Activated effector memory CD4-positive, alpha-beta T cell treated with Interleukin-2 at 50 U/mL for 16 hours (primary cell): ENCODE measurements at places on chromosomes 16 and 17.

DNA sequence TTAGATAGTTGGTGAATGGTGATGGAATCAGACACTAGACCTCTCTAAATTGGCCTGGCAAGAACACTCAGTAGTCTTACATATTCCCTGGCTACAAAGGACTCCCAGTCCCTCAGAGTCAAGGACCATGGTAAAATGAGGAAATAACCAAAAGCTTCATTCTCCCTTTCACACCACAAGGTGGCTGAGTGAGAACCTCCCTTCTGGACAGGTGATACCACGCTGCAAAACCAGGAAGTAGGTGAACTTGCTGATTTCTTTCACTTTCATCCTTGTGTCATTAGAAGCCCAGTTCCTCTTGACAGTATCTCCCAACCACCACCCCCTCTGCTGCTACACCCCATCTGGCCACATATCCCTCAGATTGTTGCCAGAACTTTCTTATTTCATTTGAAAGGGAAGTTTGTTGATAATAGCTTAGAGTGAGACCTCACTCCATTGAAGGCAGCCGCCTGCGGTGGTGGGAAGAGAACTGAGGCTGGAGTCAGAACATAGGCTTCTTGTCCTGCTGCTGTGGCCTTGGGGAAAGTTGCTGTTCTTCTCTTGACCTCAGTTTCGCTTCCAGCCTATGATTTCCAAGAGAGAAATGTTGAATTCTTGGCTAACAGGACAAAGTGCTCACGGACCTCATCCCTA is 290.6 kb upstream of the CCL2 start:
- no peak for DNase-seq

DNA sequence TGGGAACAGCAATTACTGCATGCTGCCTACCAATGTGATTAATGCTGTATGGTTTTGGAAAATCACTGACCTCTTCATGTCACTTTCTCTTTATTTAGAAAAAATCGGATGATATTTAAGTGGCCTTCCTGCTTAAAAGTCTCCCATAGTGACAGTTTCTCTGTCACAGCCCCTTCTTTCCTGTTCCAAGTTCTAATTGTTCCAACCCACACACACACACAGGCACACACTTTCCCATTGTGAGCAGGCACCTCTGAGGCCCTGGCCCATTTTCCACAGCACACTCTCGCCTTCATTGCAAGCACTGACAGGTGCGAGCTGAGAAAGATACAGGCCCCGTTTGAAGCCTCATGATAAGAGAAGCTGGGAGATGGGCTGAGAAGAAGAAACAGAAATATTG is 505.9 kb downstream of the HS3ST4 start:
- DNase-seq = no peak

DNA sequence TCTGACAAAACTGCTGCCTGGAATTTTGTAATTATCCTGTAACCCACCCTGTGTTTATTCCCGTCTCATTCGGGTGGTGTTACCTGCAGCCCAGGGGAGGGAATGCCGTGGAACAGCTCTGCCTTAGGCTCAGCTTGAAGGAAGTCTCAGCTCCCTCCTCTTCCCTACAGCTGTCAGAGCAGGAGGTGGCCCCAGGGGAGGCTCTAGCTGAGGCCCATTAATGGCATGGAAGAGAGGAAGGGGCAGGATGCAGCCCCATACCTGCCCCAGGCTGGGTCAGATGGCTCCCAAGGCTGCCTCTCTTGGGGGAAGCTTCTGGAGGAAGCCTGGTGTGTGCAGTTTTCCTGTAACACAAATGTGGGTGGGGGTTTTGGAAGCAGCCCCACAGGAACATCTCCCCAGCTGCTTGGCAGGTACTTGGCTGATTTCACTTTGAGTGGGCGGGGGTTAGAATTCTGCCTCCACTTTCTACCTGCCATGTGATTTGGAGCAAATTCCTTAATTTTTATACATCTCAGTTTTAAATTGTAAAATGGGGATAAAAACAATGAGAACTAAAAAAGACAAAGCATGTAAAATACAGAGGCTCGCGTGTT is 103.9 kb downstream of the MGAT5B start:
- no peak for DNase-seq

GRCh38 chr17:20925091-20925490 is 117.7 kb downstream of the USP22 start:
- no peak for DNase-seq

- DNase-seq = peak; percentile 70
These were observed 24.0 kb downstream of the CCR7 start for GRCh38 chr17:40541060-40541872.

- no peak for DNase-seq
These were observed 39.3 kb downstream of the PITPNM3 start for GRCh38 chr17:6517062-6517461.

GRCh38 chr17:29102046-29102445 is 59.1 kb downstream of the PIPOX start:
- DNase-seq = no peak

DNA sequence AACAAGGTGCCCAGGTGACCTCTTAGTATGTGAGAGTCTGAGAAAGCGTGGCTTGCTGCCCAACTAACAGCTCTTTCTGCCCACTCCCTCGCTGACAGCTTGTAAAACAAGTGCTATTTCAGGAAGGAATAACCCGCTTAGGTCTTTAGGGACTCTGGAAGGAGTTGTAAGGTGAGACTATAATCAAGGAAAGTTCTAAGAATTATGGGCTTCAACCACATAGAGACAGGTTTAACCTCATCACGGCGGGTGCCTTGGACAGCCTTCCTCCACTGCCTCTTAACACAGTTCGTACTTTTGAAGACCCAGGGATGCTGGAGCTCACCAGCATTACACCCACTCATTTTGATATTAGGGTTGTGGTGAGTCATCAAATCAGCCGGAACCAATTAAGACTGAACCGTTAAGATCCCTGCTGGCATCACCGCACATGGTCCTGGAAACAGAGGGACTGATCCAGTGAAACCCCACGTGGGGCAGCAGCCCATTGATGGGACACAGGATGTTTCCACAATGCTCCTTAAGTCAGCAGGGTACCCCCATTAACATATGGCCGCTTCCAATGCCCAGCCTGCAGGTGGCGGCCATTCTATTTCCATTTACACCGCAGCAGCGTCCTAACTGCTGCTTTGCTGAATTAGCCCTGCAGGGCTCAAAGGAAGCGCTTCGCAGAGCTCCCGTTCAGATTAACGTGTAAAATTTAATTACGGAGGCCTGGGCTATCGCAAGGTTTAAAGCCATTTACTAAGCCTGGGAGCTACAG is 176.6 kb upstream of the SDK2 start:
- DNase-seq = no peak

DNA sequence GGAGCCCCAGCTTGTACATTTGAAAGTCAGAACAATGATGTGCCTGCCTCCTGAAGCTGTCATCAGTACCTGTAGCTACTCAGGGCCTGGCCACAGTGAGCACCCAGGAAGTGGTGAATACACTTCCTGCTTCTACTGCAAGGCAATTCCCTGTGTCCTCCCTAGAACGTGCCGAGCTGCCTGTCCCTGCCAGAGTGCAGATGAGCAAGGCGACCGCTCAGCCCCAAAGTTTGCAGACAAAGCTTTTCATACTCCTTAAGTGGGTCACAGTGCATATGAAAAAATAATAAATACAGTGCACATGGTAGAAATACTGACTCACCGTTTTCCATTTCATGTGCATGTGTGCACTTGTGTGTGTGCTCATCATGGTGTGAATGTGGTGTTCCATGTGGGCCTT is 77.3 kb downstream of the MPRIP start:
- DNase-seq = peak; percentile 62

DNA sequence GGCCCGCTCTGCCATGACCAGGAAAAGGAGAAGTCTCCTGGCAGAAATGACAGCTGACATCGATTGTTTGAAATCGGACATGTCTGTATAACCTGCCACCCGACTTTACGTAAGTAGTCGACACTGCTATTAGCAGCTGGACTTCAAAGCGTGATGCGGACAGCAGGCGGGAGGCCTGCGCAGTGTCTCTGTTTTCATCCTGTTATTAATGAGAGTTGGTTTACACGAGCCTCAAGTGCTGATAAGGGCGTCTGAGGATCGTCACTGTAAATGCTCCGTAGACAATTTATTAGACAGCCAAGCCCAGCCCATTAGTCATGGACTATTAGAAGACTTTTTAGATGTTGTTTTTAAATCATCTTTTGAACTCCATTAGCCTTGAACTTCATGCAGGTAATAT is 328.3 kb downstream of the FOXL1 start:
- no peak for DNase-seq

DNA sequence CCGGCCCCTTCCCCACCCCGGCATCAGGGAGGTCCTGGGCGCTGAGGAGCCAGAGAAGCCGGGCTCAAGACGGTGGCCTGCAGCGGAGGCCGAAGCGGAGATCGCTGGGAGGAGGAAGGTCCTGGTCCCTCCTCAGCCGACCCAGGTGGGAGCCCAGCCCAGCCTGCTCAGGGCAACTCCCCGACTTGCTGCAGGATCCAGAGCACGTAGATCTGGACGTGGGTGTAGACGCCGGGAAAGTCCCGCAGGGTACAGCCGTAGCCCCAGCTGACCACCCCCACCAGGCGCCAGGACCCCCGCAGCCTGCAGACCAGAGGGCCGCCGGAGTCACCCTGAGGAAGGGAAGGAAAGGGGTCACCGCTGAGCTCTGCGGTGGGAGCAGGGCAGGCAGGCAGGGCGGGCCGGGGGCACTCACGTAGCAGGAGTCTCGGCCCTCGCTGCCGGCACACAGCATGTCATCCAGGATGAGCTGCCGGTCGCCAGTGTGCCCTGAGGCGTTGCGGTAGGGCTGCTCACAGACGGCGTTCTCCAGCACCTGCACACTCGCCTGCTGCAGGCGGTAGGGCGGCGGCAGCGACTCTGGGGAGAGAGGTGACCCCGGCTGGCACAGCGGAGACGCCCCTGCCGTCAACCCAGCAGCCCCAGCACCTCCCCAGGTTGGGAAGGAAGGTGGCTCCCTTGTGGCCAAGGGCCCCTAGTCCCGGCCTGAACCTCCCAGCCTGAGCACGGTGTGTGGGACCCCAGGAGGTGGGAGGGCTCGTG is 5.4 kb downstream of the TPSD1 start:
- DNase-seq = no peak

- no peak for DNase-seq
These were observed 16.2 kb downstream of the TBX4 start for GRCh38 chr17:61468263-61468907.

GRCh38 chr16:78574571-78574970 is 475.1 kb downstream of the WWOX start:
- no peak for DNase-seq

- no peak for DNase-seq
These were observed 47.1 kb upstream of the MYOCD start for GRCh38 chr17:12618557-12618956.

DNA sequence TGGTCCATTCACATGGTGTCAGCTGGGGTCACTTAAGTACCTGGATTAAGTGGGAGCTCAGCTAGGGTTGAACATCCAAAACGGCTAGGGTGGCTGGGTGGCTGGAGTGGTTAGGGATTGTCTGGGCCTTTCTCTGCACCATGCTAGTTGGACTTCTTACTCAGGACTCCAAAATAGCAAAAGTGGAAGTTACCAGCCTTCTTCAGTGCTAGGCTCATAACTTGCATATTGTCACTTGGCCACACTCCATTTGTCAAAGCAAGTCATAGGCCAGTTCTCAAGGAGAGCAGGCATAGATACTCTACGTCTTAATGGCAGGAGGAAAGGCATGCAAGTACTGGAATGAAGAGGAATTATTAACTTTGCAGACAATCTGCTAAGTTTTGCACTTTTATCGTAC is 69.7 kb downstream of the ESRP2 start:
- DNase-seq = no peak

GRCh38 chr17:80569924-80570323 is 25.3 kb downstream of the RPTOR start:
- DNase-seq = no peak

GRCh38 chr17:59427425-59427921 is 96.0 kb downstream of the YPEL2 start:
- no peak for DNase-seq

DNA sequence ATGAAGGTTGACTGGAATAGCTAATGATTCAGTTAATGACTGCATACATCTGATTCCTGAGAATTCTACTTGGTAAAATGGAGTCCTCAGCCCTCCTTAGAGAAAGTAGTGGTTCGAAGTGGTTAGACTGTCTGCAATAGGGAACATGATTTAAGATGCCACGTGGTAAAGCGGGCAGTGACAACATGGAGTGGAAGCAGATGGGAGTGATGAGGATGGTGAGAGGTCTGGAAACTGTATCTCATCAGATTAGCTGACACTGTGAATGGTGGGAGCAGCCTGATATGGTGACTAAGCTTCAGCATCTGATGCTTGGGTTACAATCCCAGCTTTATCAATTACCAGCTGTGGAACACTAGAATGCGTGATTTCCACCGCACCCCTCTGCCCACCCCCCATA is 8.4 kb downstream of the CDH11 start:
- no peak for DNase-seq

DNA sequence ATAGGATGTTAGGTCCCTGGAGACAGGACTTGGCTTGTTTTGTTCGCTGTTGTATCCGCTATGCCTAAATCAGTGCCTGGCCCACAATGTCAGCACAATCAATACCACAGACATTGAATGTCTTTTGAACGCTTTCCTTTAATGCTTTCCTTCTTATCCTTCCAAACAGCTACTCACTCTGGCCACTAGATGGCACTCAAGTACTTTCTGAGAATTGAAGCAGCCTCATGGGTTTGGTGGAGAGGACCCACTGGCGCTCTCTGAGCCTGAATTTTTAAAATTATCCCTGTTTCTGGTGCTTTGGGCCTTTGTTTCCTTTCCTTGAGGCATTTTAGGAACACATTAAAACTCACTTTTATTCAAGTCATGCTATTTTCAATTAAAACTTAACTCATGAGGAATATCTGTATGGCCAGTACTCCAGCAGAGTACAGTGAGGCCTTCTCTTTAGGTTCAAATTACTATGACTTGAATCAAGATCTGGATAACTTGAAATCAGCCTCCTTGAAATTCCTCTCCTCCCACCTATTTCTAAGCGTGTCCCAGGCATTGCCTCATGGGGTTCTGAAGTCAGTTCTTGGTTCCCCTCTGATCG is 3.2 kb upstream of the NLRP1 start:
- DNase-seq = no peak

DNA sequence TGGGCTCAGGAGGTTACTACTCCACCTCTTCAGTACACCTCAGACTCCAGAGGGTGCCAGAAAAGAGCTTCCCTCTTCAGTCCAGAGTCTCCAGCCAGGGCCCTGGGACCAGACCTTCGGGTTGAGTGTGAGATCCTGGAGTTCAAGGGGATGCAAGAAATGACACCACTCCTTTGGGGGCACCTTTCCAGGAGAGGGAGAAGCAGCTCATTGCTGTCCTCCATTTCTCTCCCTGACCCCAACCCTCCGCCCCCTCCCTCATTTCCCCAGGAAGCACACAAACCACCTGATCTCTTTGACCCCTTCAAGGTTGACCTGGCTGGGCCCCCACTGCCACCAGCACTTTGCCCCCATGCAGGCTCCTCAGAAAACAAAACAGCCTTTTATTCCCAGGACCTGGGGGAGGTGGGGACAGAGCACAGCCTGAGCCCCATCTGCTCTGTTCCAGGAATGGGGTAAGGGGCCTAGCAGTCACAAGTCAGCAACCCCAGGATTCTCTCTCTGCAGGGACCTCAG is 21.4 kb downstream of the CDH5 start:
- no peak for DNase-seq

- DNase-seq = no peak
These were observed 9.3 kb downstream of the ODAD4 start for GRCh38 chr17:41939693-41940090.

GRCh38 chr16:49463529-49463928 is 89.9 kb downstream of the C16orf78 start:
- peak; percentile 67 for DNase-seq
